CD4-positive, alpha-beta memory T cell (primary cell): ENCODE measurements at places on chromosomes 12 and 14.

GRCh38 chr12:13986031-13986430 is 4.6 kb upstream of the GRIN2B start:
- DNase-seq, result no peak

DNA sequence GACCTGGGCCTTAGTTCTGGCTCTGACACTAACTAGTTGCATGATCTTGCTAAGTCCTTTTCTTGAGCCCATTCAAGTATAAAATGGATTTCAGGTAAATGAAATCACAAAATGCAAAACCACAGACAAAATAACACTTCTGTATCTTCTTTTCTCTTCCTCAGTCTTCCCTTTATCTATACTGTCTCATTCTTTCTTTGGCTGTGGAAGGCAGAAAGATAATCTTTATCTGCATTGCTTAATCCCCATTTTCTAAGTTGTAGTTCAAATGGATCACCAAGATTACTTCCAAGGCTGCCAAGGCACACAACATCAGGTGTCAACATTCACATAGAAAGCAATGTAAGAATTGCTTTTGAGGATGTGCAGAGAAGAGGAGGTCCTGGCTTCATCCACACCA is 30.3 kb downstream of the TESPA1 start:
- no peak for DNase-seq

- no peak for DNase-seq
These were observed 216.5 kb upstream of the RTL1 start for GRCh38 chr14:101119830-101120571.

GRCh38 chr12:94121886-94122285 is 26.5 kb upstream of the PLXNC1 start:
- DNase-seq, result no peak

- DNase-seq, result no peak
These were observed 11.9 kb downstream of the PTPRO start for GRCh38 chr12:15334225-15334624.

GRCh38 chr12:51913071-51914033 is 6.0 kb downstream of the ACVRL1 start:
- no peak for DNase-seq

GRCh38 chr12:132020292-132020691 is 70.5 kb downstream of the EP400 start:
- no peak for DNase-seq

DNA sequence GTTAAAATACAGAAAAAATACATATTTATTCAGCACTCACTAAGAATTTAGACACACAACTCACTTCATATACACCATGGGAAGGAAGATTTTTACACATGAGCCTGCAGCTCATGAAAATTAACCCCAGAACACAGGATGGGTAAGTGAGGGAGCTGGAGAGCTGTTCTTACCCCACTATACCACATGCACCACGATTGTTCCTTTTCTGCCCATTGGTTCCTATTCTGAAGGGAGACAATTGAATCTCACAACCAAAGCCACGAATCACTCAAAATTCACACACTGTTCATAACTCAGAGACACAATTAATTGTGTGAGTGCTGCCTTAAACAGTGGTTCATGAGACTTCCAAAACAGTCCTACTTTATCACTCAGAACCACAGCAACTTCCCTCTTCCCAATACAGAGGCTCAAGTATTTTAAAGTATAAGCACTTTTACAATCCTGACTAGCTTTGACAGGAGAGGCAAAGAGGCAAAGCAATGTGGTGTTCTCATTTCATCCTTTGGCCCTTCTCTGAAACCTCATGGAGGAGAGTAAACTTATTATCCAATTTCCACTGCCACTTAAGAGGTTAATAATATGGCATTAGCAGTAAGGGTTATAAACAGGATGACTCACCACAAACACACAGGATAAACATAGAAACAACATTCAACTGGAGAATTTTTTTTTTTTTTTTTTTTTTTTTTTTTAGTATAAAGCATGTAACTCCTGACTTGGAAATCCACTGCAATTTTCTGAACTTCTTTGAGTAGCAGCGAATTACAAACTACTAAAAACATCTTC is 59.5 kb downstream of the ITPR2 start:
- DNase-seq, result no peak

DNA sequence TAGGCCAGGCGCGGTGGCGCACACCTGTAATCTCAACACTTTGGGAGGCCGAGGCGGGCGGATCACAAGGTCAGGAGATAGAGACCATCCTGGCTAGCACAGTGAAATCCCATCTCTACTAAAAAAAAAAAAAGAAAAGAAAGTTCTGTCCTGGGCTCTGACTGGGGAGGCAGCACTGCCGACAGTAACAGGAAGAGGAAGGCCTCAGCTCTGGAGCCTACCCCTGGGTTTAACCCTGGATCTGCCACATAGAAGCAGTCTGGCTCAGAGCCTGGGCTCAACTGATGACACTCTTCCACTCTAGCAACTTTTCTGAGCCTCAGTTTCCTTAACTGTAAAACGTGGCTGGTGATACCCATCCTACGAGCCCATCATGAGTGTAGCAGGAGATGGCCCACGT is 60.5 kb downstream of the ACTN1 start:
- DNase-seq, result no peak

DNA sequence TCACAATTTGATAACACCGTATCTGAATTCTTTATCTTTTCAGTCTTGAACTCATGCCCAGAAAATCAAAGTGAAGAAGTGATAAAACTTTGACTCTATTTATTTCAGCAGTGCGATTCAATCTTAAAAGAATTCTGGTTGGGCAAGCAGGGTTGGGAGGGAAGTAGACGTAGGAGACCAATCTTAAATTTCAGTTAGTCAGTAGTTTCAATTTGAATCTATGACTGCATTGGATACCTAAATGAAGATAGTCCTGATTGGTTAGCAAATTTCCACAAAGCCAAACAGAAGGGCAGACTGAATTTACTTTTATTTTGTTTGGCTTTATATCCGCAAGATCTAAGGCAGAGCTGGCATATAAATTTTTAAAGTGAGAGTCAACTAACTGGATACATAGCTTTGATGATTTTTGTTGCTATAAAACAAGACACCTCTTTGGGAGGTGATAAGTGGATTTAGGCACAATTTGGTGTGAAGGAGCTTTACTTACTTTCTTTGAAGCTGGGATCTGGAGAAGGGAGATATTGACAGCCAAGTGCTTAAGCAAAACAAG is 2.6 kb downstream of the ACSS3 start:
- DNase-seq, result no peak

GRCh38 chr12:23221066-23221465 is 596.1 kb downstream of the ETNK1 start:
- no peak for DNase-seq

GRCh38 chr12:16531621-16532020 is 74.3 kb downstream of the LMO3 start:
- no peak for DNase-seq

DNA sequence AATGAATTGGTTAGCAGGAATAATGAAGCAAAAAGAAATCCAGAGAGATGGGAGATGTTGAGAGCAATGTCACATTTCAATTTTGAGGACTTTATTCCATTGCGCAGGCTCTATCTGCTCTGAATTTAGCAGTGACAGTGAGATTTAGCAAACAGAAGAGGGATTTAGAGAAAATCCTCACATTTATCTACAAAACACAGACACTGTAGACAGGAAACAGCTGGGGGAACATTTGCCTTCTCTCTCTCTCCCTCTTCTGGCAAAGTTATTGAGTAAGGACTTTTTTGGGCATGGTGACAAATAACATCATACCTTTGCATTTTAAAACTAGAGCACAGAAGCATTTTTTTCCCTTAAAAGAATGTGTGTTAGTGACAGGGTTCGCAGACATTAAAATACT is at the start of gene IGF1:
IGF1 (minus strand) TSS at position 158 of the 400 bp plus-strand sequence. CDS start 182 bp downstream, outside the sequence.
- no peak for DNase-seq

- no peak for DNase-seq
These were observed 537.4 kb downstream of the PRKD1 start for GRCh38 chr14:29390081-29390832.

DNA sequence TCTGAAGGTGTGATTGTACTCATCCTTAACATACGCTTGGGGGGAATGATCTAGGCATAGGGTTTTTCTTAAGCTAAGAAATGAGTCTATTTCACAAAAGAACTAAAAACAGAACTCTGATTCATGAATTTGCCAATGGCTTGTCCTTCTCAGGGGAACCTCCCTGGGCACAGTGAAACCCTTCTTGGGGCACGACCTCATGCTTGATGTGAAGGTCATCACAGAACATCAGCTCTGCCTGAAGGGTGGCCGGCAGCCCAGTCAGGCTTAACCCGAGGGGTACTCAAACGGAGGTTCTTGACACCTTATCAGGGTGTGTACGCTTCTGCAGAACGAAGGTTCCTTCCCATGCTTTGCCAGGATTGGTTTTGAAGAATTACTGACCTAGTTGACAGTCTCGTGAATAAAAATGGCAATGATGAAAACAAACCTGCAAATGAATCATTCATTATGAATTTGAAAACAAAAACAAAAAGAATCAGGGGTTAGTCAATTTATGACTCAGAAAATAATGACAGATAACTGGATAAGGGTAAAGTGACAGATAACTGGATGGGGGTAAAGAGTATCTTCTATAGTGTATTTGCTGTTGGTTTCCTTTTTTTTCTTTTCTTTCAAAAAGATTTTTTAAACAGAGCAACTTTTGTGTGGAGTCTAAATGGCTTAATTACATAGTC is 86.4 kb downstream of the GALNT8 start:
- DNase-seq, result no peak

DNA sequence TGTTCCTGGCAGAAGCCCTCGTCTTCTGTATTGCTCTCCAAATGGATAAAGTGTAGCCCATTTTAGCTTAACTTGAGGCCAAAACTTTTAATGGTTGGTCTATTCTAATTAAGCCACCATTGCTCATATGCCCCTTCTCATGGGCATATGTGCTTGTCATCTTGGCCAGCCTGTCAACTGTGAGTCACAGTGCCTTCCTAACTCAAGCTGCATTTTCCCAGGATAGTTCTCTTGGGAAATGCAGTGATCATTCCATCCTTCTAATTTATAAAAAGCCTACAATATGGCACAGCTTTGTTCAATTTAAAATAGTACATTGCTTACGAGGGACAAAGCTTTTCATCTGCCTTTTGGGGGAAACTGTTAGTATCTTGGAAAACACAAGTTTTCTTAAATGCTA is 6.6 kb downstream of the PTHLH start:
- DNase-seq, result no peak

DNA sequence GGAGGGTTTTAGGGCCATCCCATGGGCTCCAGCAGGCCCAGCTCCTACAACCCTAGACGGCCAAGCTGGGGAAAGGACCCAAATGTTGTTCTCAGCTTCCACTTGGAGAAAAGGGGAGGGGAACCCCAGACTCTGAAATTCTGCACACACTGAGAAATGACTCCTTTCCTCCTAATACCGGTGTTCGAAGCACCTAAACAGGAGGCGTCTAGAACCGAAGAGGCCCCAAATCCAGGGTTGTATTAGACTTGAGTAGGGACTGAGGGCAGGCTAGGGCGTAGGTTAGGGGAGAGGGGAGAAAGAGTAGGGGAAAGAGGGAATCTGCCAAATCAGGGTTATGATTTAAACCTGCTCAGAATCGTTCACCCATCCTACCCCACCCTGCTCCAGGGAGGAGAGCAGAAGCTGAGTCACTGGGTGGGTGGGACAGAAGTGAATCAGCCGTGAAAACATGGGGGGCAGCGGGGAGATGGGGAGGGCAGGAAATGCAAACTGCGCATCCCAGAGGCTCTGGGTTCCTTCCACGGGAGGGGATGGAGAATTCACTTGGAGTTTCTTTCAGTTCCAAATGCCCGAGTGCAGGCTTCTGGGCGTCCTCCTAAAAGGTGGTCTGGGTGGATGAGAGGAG is 1.0 kb downstream of the IGFBP6 start:
- no peak for DNase-seq

GRCh38 chr12:64860446-64860998 is 36.1 kb downstream of the TBC1D30 start:
- no peak for DNase-seq

GRCh38 chr14:102734436-102734835 is 42.8 kb upstream of the TRAF3 start:
- DNase-seq, result no peak

DNA sequence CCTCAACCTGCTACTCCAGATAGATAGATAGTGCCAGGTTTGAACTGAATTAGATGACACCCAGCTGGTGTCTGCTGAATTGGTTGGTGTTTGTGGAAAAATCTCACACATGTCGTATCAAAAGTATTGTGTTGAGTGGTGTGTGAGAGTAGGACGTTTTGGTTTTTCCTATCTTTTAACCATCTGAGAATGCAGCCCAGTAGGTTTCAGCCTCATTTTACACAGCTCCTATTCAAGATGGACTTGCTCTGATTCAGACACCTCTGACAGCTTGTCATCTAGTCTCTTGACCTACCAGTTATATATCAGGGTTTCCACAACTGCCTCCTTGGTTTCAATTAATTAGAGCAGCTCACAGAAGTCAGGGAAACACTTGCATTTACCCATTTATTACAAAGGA is 254.4 kb downstream of the KTN1 start:
- no peak for DNase-seq

DNA sequence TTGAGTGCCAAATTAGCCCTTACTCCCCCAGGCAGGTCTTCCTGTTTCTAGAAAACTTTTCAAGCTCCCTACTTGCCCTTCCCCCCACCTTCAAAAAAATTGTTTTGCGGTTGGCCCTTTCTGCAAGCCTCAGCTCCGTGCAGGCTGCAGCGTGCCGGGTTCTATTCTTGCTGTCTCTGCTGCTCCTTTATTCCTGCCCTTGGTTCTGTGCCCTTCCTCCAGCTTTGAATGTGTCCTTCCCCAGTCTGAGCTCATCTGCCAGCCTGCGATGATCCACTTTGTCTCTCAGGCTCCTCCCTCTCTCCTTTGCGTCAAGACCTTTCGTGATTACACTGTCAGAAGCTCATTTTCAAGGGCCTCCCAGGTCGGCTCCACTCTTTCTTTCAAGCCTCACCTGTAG is 98.6 kb downstream of the IRF2BPL start:
- DNase-seq, result peak; percentile 92

- peak; percentile 94 for DNase-seq
These were observed 39.4 kb downstream of the SH2B3 start for GRCh38 chr12:111444925-111445725.

GRCh38 chr12:131737150-131737827 is 26.4 kb downstream of the SFSWAP start:
- DNase-seq, result no peak

- no peak for DNase-seq
These were observed 1.3 kb downstream of the GPRC5A start for GRCh38 chr12:12892681-12893141.

- no peak for DNase-seq
These were observed 89.1 kb downstream of the LRRK2 start for GRCh38 chr12:40313928-40314327.

DNA sequence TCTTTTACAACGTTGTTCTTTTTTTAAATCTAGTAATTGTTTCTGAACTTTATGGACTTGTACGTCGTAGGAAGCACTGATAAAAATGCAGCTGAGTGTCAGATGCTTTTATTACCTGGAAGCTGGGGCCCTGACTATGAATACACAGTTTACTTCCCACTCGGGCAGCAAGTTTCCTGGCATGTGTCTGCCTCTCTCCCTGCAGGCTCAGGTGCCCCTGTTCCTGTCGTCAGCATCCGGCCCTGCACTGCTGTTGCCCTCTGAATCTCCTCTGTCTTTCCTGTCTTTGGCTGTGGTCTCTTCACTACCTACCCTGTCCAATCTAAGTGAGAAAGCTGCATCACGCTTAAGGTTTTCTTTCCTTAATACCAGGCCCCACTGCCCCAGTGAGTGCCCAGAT is 75.8 kb downstream of the PELI2 start:
- DNase-seq, result no peak
